ENCODE measurements at places on chromosomes 4 and X.

GRCh38 chrX:10457092-10457491, 163.3 kb downstream of the MID1 start:
- DNase-seq: no peak

DNA sequence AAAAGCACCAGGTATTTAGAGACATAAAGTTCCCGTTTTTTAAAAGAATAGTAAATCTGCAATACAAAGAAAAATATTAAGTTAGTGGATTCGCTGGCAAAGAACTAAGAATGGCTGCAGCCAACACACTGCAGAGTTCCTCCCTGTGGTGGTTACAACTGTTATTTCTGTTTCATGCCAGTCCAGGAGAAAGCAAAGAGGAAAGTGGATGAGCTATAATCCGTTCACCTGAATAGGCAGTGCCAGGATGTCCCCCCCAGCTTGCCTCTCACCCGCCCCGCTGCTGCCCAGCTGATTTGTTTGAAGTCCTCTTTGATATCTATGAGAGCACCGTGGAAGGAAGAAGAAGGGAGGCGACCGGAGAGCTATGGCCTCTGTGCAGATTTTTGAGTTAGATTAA, 63.9 kb downstream of the PTCHD1 start:
- no peak for DNase-seq

GRCh38 chrX:39476604-39477021, 621.1 kb downstream of the BCOR start:
- DNase-seq: no peak

DNA sequence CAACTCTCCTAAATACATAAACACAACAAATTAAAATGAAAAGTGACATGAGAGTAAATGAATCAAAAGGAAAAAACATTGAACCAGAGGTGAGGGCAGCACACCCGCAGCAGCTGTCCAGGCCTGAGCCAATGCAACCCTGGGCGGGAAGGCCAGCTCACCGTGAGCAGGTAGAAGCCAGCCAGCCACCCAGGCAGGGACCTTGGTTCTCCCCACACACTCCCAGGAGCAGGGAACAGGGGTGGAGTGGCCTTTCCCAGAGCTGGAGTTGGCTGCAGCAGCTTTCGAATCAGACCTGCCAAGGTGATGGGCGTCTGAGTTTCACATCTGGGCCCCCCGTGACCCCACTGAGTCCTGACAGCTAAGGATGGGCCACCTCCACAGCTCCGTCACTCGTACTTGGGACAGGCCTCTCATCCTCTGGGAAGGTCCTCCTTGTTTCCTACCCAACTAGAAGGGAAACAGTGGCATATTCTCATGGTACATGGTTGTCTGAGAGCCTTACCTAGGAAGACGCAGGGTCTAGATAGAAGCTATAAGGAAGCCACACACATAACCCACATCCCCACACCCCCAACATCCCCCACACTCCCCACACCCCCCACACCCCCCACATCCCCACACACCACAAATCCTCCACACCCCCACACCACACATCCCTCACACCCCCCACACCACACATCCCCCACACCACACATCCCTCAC, 172.2 kb downstream of the DCLK2 start:
- no peak for DNase-seq

GRCh38 chr4:146176891-146177290, 1.4 kb downstream of the LSM6 start:
- DNase-seq: no peak

- DNase-seq: no peak
Observed at GRCh38 chr4:110944501-110944900, 321.6 kb upstream of the PITX2 start.

DNA sequence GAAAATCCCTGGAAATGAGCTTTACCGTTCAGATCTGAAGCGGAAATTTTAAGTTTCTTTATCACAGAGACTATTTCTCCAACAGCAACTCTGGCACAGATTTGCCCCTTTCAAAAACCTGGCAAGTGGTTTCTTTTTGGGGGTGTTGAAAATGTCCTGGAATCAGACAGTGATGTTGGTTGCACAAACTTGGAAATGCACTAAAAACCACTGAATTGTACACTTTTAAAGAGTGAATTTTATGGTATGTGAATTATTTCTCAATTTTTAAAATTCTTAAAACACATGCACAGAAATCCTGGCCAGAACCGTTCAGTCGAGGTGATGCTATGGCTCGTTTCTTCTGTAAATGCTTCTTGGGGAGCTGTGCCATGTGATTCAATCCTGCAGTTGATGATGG, 121.2 kb upstream of the RBPJ start:
- no peak for DNase-seq

GRCh38 chr4:138045036-138045435, 197.1 kb downstream of the SLC7A11 start:
- DNase-seq: no peak

DNA sequence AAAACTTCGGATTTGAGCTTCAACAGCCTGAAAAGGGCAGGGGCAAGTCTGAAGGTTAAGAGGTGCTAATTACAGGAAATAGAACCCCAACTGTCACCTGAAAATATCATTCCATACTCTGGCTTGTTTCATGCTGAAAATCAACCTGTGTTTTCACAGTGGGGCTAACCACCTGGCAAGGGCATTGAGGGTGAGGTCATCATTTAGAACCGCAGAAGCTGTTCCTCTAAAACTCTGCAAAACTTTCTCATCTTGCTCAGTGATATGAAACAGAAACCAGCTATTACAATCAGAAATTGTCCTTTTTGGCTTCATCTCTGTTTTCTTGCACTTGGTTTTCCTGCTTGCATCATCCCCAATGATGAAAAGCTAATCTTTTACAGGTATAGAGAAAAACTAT, 247.6 kb downstream of the DCLK2 start:
- no peak for DNase-seq

GRCh38 chrX:48465336-48465933, 4.6 kb downstream of the SLC38A5 start:
- DNase-seq: no peak

DNA sequence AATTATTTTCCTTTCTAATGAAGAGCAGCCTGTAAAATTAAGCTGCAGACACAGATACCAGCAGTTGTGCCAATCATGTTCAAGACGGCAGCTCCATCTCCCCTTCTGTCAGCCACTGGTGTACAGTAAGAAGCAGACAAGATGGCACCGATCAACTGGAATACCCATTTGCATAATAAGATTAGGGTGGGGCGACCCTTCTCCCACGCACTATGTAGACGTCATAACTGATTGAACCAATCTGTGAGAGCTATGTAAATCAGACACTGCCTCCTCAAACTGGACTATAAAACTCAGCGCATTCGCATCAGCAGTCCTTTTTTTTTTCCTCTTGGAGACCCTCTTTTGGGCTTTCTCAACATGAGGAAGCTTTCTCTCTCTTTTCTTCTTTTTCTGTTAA, 40.4 kb upstream of the INTS6L start:
- DNase-seq: no peak

DNA sequence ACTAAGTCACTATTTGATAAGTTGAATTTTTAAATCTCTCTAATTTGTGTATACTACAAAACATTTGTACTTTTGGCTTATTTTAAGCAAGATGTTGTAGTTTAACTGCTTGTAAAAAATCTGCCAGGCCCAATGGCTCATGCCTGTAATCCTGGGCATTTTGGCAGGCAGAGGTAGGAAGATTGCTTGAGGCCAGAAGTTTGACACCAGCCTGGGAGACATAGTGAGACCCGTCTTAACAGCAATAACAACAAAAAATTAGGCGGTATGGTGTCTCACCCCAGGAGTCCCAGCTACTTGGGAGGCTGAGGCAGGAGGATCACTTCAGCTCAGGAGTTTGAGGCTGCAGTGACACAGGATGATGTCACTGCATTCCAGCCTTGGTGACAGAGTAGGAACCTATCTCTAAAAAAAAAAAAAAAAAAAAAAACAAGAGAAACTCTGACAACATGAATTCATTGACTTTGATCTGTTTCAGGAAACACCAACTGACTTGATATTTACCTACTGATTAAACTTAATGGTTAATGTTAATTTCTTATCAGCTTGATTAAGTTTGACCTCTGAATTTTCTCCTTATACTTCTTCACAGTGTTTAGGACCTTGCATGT, 8.9 kb downstream of the FHIP1A start:
- DNase-seq: no peak

GRCh38 chr4:159447296-159447695, 344.4 kb downstream of the RAPGEF2 start:
- no peak for DNase-seq

GRCh38 chrX:143873343-143873742, 10.5 kb upstream of the UBE2NL start:
- DNase-seq: no peak

GRCh38 chr4:87179751-87180150, 40.7 kb downstream of the KLHL8 start:
- no peak for DNase-seq

DNA sequence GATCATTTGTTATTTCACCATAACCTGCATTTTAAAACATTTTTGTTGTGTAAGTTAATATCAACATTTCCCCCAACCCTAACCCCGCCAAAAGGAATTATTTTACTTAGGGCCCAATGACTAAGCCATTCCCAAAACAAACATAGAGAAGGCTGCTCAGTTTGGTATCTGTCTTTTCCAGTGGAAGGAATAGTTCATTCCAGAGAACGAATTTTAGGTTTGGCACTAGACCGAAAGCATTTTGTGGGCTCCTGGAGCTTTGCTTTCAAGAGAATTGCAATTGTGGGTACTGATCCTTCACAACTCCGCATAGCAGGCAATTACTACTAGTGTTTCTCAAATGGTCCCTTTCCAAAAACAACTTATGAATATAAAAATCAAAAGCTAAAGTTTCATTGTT, 226.7 kb upstream of the MAD2L1 start:
- DNase-seq: no peak

DNA sequence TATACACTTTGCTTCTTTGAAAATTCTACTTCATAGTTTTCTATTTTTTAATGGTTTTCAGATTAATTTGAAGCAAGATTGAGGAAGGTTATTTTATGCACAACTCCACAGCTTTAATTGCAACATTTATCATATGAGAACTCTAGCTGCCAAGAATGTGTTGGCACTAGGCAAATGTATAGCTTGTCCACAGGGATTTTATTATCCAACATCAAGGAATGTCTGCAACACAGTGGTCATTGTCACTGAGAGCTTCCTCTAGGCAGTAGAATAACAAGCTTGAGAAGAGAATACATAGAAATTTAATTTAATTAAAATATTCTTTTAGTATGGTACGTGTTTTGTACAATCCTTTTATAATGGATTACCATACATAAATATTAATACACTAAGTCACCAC, 1600.8 kb downstream of the ARAP2 start:
- no peak for DNase-seq

DNA sequence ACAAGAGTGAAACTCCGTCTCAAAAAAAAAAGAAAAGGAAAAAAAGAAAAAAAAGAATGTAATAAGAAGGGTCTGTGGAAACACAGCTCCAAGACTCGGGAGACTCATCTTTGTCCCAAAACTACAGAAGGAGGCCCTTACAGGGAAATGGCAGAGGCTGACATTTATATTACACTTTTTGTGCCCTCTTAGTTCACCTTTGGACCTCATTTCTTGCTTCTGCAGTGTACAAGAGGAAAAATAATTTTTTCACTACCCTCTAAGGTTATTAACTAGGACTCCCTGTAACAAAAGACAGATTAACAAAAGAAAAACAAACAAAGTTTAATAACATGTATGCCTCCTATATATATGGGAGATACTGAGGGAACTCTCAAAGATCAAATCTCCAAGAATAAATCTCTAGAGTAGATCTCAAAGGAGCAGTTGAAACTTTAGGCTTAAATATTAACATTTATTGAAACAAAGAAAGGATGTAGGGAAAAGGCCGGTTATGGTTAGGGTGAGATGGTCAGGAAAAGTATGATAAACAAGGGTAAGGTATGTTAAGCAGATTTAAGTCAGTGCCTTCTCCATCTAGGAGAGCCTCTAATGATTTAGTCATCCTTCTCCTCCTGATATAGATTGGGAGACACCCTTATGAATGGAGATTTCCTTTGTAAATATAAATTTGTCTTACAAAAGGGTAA, 121.3 kb upstream of the JADE1 start:
- DNase-seq: no peak

DNA sequence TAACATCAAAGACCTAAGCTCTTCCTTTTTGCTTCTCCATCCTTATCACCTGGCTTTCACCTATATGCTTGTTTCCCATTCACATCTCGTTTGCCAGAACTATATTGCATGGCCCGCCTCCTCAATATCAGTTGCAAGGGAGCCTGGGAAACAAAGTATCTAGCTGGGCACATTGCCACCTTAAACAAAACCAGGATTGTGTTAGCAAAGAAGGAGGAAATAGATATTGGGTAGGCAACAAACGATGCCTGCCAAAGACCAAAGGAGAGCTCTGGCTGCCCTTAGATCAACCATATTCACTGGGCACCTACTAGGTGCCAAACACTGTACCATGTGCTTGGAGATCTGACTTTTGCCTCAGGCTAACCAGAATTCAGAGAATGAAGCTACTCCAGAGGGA, 107.5 kb downstream of the GRIA3 start:
- no peak for DNase-seq

DNA sequence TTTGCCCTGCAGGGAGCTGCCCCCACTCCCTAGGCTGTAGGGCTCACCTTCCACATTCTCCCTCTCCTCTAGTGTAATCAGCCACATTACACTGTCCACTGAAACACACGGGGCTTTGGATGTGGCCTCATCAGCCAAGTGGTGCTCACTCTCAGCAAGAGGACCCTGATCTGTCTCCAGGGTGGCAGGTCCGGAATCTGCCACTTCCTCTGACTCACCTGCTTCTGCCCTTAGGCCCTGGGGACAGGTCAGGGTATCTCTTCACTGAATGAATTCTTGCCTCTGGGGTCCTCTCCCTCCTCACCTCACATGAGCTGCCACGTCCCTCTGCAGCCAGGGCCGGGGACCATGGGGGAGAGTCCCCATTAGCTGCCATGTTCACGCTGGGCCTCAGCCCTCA, 15.9 kb downstream of the ZNF41 start:
- no peak for DNase-seq

DNA sequence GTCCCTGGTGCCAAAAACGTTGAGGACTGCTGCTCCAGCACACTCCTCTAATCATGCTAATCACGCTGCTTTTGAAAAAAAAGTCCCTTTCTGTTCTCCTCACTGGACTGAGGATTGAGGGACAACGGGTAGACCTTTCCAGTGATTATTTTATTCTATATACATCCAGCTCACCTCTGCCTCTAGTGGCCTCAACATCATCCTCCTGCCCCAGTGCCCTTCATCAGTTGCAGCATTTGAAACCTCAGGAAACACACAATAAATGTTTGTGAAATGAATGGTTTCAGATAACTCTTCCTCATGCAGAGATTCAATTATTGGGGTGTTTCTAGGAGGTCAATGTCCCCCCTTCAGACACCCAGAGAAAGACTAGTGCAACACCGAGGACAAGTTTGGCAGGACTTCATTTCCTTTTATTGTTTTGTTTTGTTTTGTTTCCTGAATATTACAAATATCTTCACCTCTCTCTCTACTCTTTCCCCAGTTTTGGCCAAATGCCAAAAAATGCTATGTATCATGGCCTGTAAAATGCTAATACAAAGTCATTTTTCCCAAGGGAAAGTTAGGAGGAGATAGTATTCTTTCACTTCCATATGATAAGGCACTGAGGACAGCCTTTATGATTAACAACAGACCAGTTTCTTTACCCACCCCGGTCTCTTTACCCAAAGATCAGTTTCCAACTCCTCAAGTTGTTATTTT, 460.1 kb upstream of the SLIT2 start:
- no peak for DNase-seq

GRCh38 chr4:156638925-156639605, 332.5 kb downstream of the PDGFC start:
- DNase-seq: no peak

- peak; percentile 52 for DNase-seq
Observed at GRCh38 chr4:39587881-39588280, 50.8 kb downstream of the SMIM14 start.
